Neural crest cell (in vitro differentiated cells): ENCODE measurements at places on chromosomes 5 and 9.

DNA sequence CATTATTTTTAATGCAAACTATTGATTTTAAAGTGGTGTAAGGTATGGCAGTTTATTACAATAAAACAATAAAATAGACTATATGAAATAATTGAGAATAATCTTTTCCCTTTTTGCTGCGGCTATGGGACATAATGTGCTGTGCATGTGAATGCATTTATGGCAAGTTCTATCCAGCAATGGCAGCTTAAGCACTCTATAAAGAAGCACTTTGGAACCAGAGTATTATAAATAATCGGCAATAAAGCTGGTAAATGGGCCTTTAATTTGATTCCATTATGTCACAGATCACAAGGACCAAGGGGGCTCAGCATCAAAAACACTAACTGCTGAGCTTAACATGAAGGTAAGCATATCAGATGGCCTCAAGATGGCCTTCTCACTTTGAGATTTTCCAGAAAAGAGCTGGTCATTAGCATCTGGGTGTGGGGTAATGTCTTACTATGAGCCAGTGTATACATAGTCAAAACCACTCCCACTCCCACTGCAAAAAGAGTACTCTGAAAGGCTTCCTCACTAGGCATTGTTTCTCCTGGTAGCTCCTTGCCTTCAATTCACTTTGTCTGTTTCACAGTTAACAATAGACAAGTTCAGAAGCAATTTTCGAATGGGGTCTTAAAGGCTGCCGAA lies 97.1 kb upstream of the ASTN2 start:
- H3K4me3 ChIP-seq = no peak overlapping the region
- H3K36me3 ChIP-seq = no peaks in the 10 kb centered on the region
- peaks cover 14% of the 10 kb centered on the region for H3K4me1 ChIP-seq
- no peak for DNase-seq
- H3K27ac ChIP-seq = no peak overlapping the region

DNA sequence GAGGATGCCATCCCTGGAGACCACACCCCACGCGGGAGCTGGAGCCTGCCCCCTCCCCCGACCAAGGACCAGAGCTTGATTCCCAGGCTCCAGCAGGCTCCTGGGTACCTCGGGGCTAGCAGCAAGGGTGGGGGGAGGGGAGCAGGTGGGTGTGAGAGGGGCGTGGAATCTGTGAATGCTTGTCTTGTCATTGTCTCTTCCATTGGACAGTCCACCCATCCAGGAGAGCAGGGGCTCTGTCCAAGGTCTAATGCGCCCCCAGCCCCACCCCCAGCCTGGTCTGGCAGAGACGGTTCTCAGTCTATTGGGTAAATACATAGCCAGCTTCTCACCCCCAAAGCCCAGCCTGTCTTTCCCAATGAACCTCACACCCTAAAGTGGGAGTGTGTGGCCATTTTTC lies 22.8 kb downstream of the URM1 start:
- H3K36me3 ChIP-seq = peaks cover 29% of the 10 kb centered on the region
- peaks cover 53% of the 10 kb centered on the region for H3K4me1 ChIP-seq
- DNase-seq = no peak
- H3K27ac ChIP-seq = peak overlapping the region; percentile 90
- H3K27me3 ChIP-seq = peaks cover 64% of the 10 kb centered on the region
- peak overlapping the region; percentile 98 for H3K4me3 ChIP-seq

DNA sequence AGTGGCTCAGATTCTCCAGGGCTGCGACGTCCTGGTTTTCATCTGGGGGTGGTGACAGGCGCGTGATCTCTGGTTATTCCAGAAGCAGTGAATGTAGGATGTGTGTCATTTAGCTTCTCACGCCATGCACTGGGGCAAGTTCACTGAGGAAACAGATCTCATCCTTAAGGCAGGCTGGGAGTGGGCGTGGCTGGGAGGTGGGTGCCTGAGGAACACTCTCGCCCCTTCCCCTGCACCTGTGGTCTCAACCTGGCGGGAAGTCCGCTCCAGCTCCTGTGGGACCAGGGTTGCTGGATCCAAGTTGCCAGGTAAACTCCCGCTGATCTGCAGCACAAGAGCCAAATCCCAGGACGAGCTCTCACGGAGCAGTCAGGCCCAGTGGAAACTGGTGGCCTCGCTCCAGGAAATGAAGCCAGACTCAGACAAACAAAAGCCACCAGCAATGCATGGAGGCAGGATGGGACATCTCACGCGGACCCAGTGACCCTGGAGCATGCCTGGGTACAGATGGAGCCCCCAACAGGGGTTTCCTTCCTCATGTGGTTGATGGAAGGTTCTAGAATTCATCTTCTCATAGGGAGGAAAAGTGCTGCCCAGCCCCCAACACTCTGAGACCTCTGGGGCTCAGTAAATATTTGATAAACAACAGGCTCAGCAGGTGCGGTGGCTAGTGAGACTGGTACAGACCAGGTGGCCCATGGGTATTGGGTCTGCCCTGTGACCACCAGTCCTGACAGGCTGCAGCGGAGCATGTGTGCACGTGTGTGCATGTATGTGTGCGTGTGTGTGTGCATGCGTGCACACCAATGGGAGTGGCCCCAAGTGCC lies 16.3 kb upstream of the SLC12A7 start:
- no peaks in the 10 kb centered on the region for H3K27me3 ChIP-seq
- H3K36me3 ChIP-seq = no peaks in the 10 kb centered on the region
- H3K4me3 ChIP-seq = no peak overlapping the region
- no peak for DNase-seq
- no peak overlapping the region for H3K27ac ChIP-seq

GRCh38 chr5:10446490-10446889 lies 4.8 kb downstream of the ROPN1L start:
- H3K4me1 ChIP-seq = peaks cover 6% of the 10 kb centered on the region
- no peaks in the 10 kb centered on the region for H3K36me3 ChIP-seq
- DNase-seq = no peak
- no peak overlapping the region for H3K4me3 ChIP-seq
- no peak overlapping the region for H3K27ac ChIP-seq

GRCh38 chr9:13915591-13916301 lies 398.2 kb downstream of the NFIB start:
- no peak overlapping the region for H3K27ac ChIP-seq
- no peaks in the 10 kb centered on the region for H3K36me3 ChIP-seq
- DNase-seq = no peak
- no peak overlapping the region for H3K4me3 ChIP-seq
- H3K4me1 ChIP-seq = no peaks in the 10 kb centered on the region

- H3K36me3 ChIP-seq = peaks cover 19% of the 10 kb centered on the region
- peak overlapping the region; percentile 86 for H3K4me3 ChIP-seq
- no peak for DNase-seq
- peaks cover 15% of the 10 kb centered on the region for H3K27me3 ChIP-seq
These were observed 14.1 kb downstream of the LCN10 start for GRCh38 chr9:136728548-136729123.
